ENCODE measurements at places on chromosomes 13 and 19.

DNA sequence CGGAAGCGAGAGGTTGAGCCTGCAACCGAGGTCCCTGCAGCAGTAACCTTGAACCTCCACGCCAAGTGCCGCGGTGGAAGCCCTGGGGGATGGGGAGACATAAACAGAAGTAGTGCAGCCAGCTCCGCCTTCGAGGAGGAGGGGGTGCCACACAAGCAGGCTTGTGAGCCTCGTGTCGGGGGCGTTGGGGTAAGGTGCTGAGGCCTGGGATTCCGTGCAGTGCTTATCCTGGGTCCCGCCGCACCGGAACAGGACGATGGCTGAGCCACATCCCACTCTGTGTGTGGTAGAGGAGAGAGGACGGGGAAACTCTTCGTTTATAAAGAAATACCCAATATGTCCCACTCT lies 51.0 kb downstream of the SOX1 start:
- no peak for DNase-seq

GRCh38 chr13:113849981-113850721 lies 13.7 kb downstream of the GAS6 start:
- DNase-seq, result no peak

- no peak for DNase-seq
Measured at GRCh38 chr19:38389101-38389925, 816 bp downstream of the SPRED3 start.

- DNase-seq, result no peak
Measured at GRCh38 chr19:4988770-4989251, 19.9 kb downstream of the KDM4B start.

DNA sequence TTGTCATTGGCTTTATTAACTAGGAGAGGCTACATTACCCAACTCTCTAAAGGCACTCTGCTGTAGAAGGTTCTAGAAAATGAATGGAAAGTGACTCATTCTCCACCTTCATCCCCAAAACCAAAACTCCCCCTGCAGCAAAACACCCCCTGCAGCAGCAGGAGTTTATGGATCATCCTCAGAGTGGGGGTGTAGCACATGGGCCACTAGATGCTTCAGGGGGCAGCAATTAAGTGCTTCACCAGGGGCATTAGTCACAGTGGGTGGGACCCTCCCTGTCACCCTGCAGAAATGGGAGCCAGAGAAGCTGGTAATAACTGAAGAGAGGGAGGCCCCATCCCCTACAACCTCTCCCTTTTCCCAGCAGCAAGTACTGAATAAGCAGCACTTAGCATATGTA lies 64.5 kb upstream of the MED4 start:
- no peak for DNase-seq

GRCh38 chr13:99421758-99422585 lies 79.3 kb upstream of the TM9SF2 start:
- no peak for DNase-seq

Measured in dorsolateral prefrontal cortex (tissue), 122 donors.